ENCODE measurements at places on chromosomes 2 and 18.

GRCh38 chr18:77822632-77823031 lies 573.0 kb downstream of the GALR1 start:
- DNase-seq: no peak

GRCh38 chr2:55672630-55673029 lies 21.0 kb downstream of the PNPT1 start:
- DNase-seq: no peak

GRCh38 chr2:189086710-189087109 lies 92.9 kb downstream of the COL5A2 start:
- DNase-seq: peak; percentile 51

- no peak for DNase-seq
Measured at GRCh38 chr18:32958746-32959145, 185.9 kb upstream of the KLHL14 start.

DNA sequence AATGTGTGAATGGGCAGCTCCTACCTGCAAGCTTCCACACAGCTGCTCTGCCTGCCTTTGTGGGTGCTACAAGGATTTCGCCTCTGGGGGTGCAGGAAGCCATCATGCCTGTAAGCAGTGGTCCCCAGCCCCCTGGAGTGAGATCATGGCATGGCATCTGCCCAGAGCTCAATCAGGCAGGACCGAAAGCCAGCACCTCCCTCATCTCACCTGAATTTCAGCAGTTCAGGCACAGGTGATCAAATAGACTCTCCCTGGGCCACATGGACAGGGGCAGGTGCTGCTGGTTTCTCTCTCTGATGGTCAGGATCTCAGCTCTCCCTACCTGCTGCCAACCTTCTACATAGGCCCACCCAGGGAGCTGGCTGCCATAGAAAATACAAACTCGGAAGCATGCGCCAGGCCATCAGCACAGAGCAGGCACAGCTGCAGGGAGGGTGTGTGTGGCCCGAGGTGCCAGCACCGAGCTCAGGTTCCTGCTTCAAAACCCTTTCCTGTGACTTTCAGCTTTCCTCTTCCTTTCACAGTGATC lies 133.2 kb upstream of the ID2 start:
- DNase-seq: no peak

GRCh38 chr2:3827673-3828575 lies 124.5 kb downstream of the DCDC2C start:
- peak; percentile 9 for DNase-seq

GRCh38 chr2:69113627-69114026 lies 100.6 kb downstream of the ANTXR1 start:
- DNase-seq: no peak

- DNase-seq: no peak
Measured at GRCh38 chr2:180472133-180472532, 465.0 kb upstream of the CWC22 start.

- DNase-seq: no peak
Measured at GRCh38 chr2:4465671-4466070, 762.3 kb downstream of the DCDC2C start.

DNA sequence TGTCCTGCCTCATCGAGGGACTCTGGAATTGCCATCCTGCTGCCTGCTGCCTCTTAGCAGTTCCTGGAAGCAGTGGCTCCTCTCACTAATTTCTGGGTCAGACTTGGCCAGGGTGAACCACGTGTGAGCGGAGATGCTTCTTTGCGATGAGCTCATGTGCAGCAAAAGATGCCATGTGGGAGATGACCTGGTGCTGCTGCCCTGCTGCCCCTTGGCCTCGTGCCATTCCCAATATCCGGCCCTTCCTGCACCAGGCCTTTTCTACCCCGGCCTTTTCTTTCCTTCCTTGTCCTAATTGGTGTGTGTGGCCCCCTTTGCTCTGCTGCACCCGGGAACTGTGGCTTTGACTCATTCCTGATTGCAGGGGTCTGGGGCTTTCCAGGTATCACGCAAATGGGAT lies 296.9 kb upstream of the HS6ST1 start:
- no peak for DNase-seq

DNA sequence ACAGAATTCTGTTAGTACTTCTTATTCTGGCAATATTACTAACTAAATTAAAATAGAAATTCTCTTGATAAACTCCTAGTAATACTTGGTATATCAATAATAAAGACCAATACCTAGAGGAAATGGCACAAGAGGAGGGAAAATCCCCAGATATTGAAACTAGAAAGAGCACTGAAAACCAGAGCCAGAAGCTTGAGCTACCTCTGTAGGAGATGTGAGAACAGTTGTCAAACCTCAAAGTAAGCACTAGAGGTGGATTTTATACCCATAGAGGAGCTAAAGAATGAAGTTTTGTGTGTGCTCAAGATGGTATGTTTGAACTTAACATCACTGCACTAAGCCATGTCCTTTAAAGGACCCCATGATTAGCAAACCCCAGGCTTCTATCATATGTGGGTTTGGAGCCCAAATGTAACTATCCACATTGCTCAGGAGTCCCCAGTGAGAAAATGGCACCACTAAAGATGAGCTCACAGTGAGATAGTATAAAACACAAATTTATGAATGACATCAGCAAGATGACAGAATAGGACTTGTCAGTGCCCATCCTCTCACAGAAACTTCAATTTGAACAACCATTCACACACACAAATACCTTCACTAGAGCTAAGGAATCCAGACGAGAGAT lies 122.1 kb downstream of the PKP4 start:
- no peak for DNase-seq

DNA sequence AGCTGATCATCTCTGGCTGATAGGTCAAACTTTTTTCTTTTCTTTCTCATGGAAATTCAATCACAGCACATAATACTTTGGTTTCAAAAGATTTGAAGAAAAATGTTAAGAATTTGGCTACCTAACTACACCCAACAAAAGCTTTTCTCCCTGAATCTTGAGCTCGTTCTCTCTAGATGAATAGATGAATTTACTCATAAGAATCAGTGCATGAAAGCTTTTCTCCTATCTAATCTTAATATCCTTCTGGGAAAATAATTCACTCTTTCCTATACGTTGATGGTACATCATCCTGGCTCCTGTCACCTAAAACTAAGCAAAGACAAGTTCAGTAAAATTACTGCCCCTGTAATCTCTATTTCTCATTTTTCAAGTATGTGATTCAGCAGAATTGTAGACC lies 1479.1 kb downstream of the DPP10 start:
- DNase-seq: no peak

GRCh38 chr2:241540771-241541561 lies 17.6 kb upstream of the BOK start:
- peak; percentile 28 for DNase-seq

GRCh38 chr2:75054296-75054695 lies 95.9 kb downstream of the POLE4 start:
- DNase-seq: no peak

DNA sequence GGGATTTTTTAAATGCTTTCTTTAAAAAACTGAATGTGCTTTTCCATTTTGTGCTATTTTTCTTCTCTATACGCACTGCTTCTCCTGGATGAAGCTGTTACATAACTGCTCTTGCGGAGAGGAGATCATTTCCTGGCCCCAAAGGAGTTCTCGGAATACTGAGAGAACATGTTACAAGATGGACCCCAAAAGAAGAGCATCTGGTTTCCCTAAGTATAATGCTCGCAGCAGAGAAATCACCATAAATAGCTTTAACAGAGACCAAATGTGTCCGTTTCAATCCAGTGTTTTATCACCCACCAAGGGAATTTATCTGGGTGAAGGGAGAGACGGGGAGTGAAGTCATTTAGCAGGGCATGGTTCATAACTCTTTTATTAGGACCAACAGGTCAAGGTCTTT lies 80.1 kb downstream of the RBM43 start:
- DNase-seq: no peak

DNA sequence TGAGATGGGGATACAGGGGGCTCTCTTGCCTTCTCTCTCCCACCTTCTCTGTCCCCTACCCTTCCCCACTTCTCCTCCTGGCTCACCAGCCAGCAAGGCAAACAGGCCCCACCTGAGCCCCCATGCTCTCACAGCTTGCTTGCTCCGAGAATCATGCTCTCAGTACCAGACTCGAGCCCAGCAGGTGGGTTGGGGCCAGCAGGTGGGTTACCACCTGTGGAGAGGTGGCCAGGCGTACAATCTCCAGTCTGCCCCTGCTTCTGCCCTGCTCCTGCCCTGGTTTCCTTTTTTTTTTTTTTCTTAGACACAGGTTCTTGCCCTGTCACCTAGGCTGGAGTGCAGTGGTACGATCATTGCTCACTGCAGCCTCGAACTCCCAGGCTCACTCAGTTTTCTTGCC lies 214.5 kb downstream of the SH3RF3 start:
- no peak for DNase-seq

DNA sequence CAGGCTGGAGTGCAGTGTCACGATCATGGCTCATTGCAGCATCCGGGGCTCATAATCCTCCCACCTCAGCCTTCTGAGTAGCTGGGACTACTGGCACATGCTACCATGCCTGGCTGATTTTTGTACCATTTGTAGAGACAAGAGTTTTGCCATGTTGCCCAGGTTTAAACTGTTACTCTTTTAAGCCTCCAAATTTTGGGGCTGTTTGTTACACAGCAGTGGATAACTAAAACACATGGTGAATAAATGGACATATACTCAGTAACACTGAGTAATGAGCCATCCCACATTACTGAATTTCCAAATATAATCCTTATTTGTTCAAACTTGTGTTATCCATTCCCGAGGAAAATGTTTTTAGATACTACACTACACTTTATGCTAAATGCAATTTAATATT lies 9.8 kb downstream of the ADCY3 start:
- DNase-seq: no peak

DNA sequence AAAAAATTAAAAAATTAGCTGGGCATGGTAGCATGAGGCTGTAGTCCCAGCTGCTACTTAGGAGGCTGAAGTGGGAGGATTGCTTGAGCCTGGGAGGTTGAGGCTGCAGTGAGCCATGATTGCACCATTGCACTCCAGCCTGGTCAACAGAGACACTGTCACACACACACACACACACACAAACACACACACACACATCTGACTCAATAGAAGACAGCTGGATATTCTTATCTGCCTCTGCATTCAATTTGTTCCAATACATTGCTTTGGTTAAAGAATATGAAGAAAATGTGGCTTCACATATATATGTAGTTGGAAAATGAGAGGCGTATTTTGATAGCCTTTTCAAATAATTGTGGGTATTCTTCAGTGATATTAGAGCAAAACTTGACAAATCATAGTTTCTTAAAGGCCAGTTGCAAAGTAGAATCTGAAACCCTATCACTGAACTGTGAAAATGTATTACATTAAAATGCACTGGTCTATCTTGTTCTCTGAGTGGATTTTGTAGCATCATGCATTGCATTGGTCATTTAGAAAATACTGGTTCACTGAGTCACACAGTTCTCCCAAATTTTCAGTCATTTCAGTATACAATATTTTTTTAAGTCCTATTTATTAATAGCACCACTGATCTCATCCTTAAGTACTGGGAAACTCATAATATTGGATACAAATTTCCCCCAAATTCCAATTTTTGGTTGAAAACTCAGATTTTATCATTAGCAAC lies 140.9 kb downstream of the MCFD2 start:
- DNase-seq: no peak

DNA sequence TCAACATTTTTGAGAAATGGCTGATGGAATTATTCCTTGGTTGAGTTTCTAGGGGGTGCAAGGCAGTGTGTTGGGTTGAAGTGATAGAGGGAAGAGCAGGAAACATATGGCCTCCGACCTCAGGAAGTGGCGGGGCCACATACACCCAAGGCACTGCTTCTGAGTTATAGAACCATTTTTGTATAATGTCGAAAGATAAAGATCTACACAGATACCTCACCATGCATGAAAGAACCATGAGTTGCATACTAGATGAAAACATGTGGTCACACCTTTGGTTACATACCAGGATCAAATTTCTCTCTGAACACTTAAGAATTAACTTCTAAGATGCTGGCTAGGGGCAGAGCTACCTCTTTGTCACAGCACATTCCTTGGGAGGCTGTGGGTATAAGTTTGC lies 23.2 kb downstream of the LAMA3 start:
- DNase-seq: no peak

DNA sequence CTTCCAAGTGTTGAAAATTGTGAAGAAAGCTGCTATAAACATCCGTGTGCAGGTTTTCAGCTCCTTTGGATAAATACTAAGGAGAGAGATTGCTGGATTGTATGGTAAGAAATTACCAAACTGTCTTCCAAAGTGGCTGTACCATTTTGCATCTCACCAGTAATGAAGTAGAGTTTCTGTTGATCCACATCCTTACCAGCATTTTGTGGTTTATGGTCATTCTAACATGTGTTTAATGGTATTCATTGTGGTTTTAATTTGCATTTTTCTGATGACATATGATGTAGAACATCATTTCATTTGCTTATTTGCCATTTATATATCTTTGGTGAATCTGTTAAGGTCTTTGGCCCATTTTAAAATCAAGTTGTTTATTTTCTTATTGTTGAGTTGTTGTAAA lies 260.7 kb downstream of the SPAG16 start:
- DNase-seq: no peak

GRCh38 chr2:118658596-118659198 lies 188.8 kb downstream of the EN1 start:
- no peak for DNase-seq

DNA sequence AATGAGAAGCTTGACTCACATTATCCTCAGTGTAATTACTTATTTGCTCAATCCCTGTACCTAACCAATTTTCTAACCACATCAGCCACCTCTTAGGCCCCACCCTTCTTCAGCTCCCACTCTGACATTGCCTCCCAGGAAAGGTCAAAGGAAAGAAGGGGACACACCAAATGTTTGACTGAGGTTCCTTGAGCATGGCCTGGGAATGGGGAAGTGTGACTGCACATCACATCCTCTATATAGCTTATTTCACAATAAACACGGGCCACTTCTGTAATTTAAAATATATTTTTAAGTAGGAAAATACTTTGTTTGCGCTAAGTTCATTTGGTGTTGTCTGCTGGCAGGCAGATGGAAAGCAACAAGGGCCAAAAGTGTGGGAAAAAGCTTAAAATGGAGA lies 3.0 kb upstream of the FIGLA start:
- no peak for DNase-seq

DNA sequence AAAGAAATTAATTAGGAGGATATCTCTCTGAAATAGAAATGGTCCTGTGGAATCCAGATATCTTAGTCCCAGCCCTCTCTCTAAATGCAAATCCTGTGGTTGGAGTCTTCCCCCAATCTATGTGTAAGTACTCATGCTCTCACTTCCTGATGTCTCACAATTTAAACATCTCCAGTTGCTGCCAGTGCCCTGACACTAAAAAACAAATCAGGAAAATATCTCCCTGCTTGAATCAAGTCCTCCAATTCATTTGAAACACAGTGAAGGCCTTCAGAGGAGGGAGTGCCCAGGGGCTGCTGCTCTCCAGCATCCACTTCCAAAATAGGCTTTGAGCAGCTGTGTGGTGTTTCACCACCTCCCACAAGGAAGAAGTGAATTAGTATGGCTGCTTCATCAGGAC lies 413.8 kb downstream of the RAD51AP2 start:
- DNase-seq: no peak

All from SW 1271 (cell line).